ENCODE measurements at places on chromosomes 1 and 21.

- H3K27me3 ChIP-seq: no peaks in the 10 kb centered on the region
- H3K4me1 ChIP-seq: no peaks in the 10 kb centered on the region
- H3K27ac ChIP-seq: no peak overlapping the region
- no peak overlapping the region for H3K4me3 ChIP-seq
- no peaks in the 10 kb centered on the region for H3K36me3 ChIP-seq
- peak; percentile 39 for DNase-seq
Measured at GRCh38 chr1:3012456-3013291, 8.6 kb upstream of the ACTRT2 start.

- no peak overlapping the region for H3K27ac ChIP-seq
- H3K27me3 ChIP-seq: no peaks in the 10 kb centered on the region
- H3K36me3 ChIP-seq: no peaks in the 10 kb centered on the region
- no peaks in the 10 kb centered on the region for H3K4me1 ChIP-seq
- no peak overlapping the region for H3K4me3 ChIP-seq
Measured at GRCh38 chr1:3468236-3469103, 14.0 kb downstream of the ARHGEF16 start.

DNA sequence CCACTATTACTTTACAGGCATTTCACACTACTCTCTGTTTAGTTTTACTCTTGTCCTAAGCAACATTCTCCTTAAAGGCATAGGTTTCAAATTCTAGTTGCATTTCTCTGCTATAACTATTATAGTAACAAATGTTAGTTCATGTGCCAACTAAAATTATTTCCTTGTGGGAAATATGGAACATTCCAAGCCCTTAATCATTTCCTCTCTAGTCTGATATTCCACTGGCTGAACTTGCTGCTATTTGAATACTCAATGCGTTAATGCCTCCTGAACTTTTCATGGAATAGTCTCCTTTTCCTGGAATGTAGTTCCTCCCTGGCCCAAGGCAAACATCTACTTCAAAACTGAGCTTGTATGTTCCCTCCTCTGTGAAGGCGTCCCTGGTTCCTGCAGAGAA lies 19.3 kb upstream of the TBX19 start:
- no peaks in the 10 kb centered on the region for H3K27me3 ChIP-seq
- H3K4me1 ChIP-seq: peaks cover 4% of the 10 kb centered on the region
- no peak for DNase-seq
- H3K36me3 ChIP-seq: no peaks in the 10 kb centered on the region
- H3K4me3 ChIP-seq: no peak overlapping the region
- no peak overlapping the region for H3K27ac ChIP-seq

DNA sequence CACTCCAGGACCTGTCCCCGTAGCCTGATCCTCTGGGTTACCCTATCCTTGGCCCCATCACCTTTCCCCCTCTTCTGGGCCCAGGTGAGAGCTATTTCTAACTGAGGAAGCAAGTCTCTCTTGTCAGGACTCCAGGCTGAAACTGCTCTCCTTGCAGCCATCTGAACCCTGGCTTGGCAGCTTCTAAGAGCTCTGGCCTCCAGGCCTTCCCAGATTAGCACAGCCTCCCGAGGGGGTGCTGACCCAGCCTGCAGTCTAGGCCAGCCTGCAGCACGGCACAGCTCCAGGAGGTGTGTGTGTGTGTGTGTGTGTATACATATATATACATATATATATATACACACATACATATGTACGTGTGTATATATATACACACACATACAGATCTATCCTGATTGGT lies 17.4 kb downstream of the CACNA1S start:
- H3K4me3 ChIP-seq: no peak overlapping the region
- no peaks in the 10 kb centered on the region for H3K36me3 ChIP-seq
- no peaks in the 10 kb centered on the region for H3K4me1 ChIP-seq
- H3K27me3 ChIP-seq: no peaks in the 10 kb centered on the region
- no peak for DNase-seq

GRCh38 chr21:16535102-16535422 lies 805.3 kb downstream of the USP25 start:
- H3K27ac ChIP-seq: peak overlapping the region; percentile 84
- no peaks in the 10 kb centered on the region for H3K27me3 ChIP-seq
- H3K4me1 ChIP-seq: no peaks in the 10 kb centered on the region
- no peaks in the 10 kb centered on the region for H3K36me3 ChIP-seq
- DNase-seq: peak; percentile 87
- peak overlapping the region; percentile 37 for H3K4me3 ChIP-seq

- no peaks in the 10 kb centered on the region for H3K36me3 ChIP-seq
- no peaks in the 10 kb centered on the region for H3K4me1 ChIP-seq
- H3K27ac ChIP-seq: no peak overlapping the region
- DNase-seq: no peak
- no peak overlapping the region for H3K4me3 ChIP-seq
Measured at GRCh38 chr21:14487490-14488432, 58.4 kb downstream of the SAMSN1 start.

- H3K27ac ChIP-seq: peak within 1 kb of the TSS; percentile 86
- H3K27me3 ChIP-seq: no peaks in the 10 kb centered on the region
- H3K36me3 ChIP-seq: no peaks in the 10 kb centered on the region
- peak within 1 kb of the TSS; percentile 77 for H3K4me3 ChIP-seq
- peaks cover 8% of the 10 kb centered on the region for H3K4me1 ChIP-seq
Measured at GRCh38 chr1:153774780-153775457, at the start of gene SLC27A3. Gene SLC27A3 (plus strand): TSS chr1:153775407. CDS start chr1:153775498, 91 bp downstream.

GRCh38 chr1:43538143-43538487 lies 7.4 kb downstream of the PTPRF start:
- H3K27me3 ChIP-seq: no peaks in the 10 kb centered on the region
- H3K4me3 ChIP-seq: no peak overlapping the region
- H3K4me1 ChIP-seq: peaks cover 7% of the 10 kb centered on the region

DNA sequence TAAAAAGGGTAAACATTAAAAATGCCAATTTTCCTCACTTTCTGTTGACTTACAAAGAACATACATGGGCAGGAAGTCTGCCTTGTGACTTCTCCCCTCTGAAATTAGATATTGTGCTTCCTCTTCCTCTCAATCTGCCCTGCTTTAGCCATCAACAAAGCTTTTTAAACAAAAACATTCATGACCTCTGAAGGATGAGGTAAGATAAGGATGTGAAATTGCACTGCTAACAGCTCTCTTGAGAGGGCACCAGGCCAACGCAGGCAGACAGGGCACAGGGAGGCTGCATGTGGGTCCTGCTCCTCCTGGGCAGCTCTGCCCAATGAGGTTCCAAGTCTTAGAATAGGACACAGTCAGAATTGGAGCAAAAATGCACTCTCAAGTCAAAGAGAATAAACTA lies 62.1 kb downstream of the DEGS1 start:
- DNase-seq: no peak
- H3K27me3 ChIP-seq: no peaks in the 10 kb centered on the region
- H3K4me3 ChIP-seq: no peak overlapping the region
- no peaks in the 10 kb centered on the region for H3K4me1 ChIP-seq
- H3K36me3 ChIP-seq: no peaks in the 10 kb centered on the region

DNA sequence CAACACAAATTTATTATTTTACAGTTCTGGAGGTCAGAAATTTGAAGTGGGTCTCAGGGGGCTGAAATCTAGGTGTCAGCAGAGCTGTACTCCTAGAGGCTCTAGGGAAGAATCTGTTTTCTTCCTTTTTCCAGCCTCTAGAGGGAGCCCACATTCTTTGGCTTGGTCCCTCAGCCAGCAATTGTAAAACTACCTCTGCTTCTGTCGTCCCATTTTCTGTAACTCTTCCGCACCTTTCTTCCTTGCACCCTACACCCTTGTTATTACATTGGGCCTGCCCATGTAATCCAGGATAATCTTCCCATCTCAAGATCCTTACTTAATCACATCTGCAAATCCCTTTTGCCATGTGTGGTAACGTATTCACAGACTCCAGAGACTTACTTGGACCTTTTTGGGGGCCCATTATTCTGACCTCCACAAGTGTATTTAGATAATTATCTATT lies 24.8 kb upstream of the THEM4 start:
- no peaks in the 10 kb centered on the region for H3K4me1 ChIP-seq
- H3K4me3 ChIP-seq: no peak overlapping the region
- H3K36me3 ChIP-seq: no peaks in the 10 kb centered on the region
- H3K27ac ChIP-seq: no peak overlapping the region
- no peak for DNase-seq

DNA sequence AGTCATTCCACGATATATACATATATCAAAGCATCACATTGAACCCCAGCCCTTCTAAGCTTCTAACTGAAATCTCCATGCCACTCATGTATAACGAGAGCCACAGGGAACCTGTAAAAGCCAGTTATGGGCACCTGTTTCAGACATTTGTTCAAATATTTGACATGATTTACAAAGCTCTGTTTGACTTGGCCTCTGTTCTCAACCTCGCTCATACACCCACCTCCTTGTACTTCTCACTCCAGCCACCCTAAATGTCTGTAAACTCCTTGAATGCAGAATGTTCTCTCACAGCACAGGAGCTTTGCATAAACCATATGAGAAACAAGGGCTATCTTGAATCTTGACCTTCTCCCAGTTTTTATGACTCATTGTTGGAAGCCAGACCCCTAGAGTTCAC lies 36.9 kb upstream of the CD2 start:
- H3K4me1 ChIP-seq: no peaks in the 10 kb centered on the region
- H3K27ac ChIP-seq: no peak overlapping the region
- no peak overlapping the region for H3K4me3 ChIP-seq
- DNase-seq: no peak
- H3K36me3 ChIP-seq: no peaks in the 10 kb centered on the region

DNA sequence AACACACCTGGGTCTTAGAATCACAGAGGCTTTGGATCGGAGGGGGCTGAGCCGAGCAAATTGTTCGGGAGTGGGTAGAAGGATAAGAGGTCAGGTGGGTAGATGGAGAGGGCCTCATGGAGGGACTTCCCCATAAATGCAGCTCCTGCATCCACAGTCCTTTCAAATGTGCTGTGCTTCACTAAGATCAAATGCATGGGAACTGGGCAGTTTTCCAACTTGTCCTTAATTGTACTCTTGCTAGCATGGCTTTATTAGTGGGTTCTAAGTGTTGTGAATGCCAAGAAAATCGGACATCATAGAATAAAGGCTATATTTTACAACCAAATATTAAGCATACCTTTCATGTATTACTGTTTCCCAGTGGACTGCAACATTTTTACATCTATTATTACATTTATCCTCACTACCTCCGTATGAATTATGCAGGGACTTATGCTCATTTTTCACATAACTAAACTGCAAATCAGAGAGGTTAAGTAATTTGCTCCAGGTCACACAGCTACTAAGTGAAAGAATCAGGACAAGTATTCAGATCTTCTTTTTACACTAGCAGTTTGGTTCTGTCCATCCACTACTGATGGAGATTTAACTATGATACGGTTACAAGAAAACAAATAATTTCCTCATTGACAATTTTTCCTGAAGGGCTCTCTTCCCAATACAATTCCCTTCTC lies 174.5 kb upstream of the RUNX1 start:
- H3K27me3 ChIP-seq: no peaks in the 10 kb centered on the region
- no peaks in the 10 kb centered on the region for H3K36me3 ChIP-seq
- DNase-seq: no peak

- H3K4me1 ChIP-seq: no peaks in the 10 kb centered on the region
- DNase-seq: no peak
- H3K27ac ChIP-seq: no peak overlapping the region
- no peaks in the 10 kb centered on the region for H3K36me3 ChIP-seq
- H3K27me3 ChIP-seq: no peaks in the 10 kb centered on the region
Measured at GRCh38 chr1:44854970-44855369, 11.9 kb upstream of the PTCH2 start.

- no peaks in the 10 kb centered on the region for H3K36me3 ChIP-seq
- no peak for DNase-seq
- H3K4me1 ChIP-seq: no peaks in the 10 kb centered on the region
Measured at GRCh38 chr1:21604208-21604957, 64.8 kb downstream of the RAP1GAP start.

GRCh38 chr1:22709227-22709626 lies 1.4 kb upstream of the EPHB2 start:
- H3K36me3 ChIP-seq: no peaks in the 10 kb centered on the region
- DNase-seq: no peak
- no peak overlapping the region for H3K4me3 ChIP-seq
- peaks cover 3% of the 10 kb centered on the region for H3K27me3 ChIP-seq
- H3K27ac ChIP-seq: no peak overlapping the region

DNA sequence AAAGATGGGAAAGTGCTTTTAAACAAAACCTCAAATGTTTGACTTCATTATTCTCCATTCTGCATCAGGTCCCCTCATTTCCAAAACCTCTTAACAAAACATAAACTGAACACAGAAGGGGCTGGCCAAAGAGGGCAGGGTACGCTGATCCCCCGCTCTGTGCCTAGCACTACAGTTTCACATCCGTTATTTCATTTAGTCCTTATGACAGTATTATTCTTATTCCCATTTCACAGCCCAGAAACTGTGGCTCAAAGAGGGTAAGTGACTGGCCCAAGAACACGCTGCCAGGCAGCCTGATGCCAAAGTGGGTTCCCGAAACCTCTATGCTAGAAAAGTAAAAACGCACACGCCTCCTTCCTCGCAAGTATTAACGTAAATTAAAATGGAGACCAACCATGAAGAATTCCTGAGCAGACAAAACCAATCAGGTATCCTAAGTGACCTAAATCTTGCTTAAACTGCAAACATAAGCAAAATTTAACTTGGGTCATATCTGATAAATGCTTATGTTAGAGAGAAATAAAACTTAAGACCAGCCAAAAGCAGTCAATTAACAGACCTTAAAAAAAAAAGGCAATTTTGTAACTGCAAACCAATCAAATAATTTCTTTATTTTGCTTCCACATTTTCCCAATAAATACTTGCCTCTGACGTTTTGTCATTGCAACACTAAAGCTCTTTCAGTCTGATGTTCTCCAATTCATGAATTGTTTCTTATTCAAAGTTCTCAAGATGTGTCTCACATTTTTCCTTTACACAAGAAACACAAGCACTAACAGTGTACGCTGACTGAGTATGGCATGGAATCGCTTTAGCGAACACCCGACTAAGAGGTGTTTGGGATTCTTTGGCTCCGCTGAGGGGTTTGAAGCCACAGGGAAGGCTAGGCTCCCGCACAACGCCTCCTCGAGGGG lies 653 bp downstream of the CASP9 start:
- peak overlapping the region; percentile 98 for H3K27ac ChIP-seq
- H3K4me1 ChIP-seq: peaks cover 7% of the 10 kb centered on the region
- no peaks in the 10 kb centered on the region for H3K27me3 ChIP-seq

- no peak for DNase-seq
- H3K27ac ChIP-seq: no peak overlapping the region
- H3K36me3 ChIP-seq: no peaks in the 10 kb centered on the region
Measured at GRCh38 chr1:89673251-89673650, 40.3 kb downstream of the LRRC8C start.

GRCh38 chr1:87867626-87868025 lies 538.9 kb downstream of the LMO4 start:
- no peaks in the 10 kb centered on the region for H3K4me1 ChIP-seq
- no peak overlapping the region for H3K4me3 ChIP-seq
- DNase-seq: no peak
- H3K27ac ChIP-seq: no peak overlapping the region
- H3K27me3 ChIP-seq: no peaks in the 10 kb centered on the region
- H3K36me3 ChIP-seq: no peaks in the 10 kb centered on the region
